ENCODE measurements at places on chromosomes 7 and 10.
A peak's percentile ranks its signal among the peaks of the same experiment; 100 is the strongest.

- DNase-seq, result no peak
These were observed 125.9 kb downstream of the JAZF1 start for GRCh38 chr7:28054531-28055160.

DNA sequence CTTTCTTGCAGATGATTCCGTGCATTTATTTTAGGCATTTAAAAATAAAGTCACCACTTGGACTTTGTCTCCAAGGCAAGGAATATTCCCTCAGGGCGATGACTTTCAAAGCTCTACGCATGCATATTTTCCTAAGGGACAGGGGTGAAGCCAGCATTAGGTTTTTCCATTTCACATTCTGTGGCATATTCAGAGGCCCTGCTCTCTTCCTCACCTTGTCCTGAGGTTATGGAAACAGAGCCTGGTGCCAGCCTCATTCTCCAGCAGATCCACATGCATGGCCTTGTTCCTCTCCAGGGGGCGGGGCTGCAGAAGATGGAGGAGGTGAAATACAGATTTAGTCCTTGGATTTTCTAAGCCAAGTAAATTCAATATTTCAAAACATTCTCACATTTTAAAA, 11.6 kb upstream of the LYZL1 start:
- DNase-seq, result no peak

DNA sequence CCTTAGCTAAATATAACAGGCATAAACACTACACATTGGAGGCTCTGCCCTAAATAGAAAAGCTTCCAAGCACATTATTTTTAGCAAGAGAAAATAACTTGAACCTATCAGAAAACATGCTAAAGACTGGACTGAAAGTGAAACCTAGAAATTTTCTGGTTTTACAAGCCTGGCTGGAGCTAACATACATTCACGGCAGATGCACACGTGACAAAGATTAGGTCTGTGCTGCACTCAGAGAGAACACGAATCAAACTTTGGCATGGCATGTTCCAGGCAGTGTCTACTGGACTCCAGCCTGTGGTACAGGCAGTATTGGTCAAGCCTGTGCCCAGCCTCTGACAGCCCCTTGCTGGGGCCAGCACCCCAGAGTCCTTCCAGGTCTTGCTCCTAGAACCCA, 94.1 kb upstream of the PCBD1 start:
- DNase-seq, result no peak

DNA sequence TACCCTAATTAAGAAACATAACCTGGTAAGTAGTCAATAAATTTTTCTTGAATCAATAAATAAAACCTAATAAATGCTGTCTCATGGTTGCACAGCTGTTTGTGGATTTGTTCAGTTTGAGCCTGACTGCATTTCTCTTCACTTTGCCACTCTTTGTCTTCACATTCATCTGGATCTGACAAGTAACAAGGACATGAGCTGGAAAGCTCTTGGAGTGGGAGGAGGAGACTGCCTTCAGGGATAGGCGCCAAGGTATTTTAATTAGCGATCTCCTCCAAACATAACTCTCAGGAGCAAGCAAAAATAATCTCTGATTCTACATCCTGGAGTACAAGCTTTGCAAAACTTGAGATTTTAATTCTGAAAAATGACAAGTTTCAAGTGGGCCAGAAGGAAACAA, 251.0 kb downstream of the BMPER start:
- DNase-seq, result no peak

- DNase-seq, result no peak
These were observed 661.8 kb upstream of the MBL2 start for GRCh38 chr10:53434413-53434812.

- DNase-seq, result no peak
These were observed 64.1 kb downstream of the P4HA1 start for GRCh38 chr10:73032536-73032935.

GRCh38 chr7:47664650-47665195, 82.8 kb upstream of the TNS3 start:
- no peak for DNase-seq

- DNase-seq, result no peak
These were observed 19.3 kb downstream of the AOC1 start for GRCh38 chr7:150871601-150872000.

- DNase-seq, result no peak
These were observed 59.8 kb upstream of the ANTXRL start for GRCh38 chr10:46226900-46227558.

GRCh38 chr10:51459476-51459875, 239.9 kb downstream of the CSTF2T start:
- DNase-seq, result no peak

DNA sequence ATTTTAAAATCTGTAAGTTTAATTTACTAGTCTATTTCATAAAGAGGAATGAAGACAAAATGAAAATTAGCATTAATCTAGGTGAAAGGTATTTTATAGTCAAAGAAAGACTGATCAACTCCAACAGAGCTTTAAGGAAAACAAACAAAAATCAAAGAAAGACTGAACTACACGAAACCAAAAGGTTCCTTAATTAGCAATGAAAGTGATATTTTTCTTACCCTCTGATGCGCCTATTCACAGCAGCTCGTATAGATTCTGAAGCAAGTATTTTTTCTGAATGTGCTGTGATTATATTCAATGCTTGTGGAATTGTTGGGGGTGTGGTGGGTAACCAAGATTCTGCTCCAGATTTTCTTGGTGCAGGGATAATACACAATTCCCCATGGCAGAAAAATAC, 11.8 kb downstream of the ECD start:
- no peak for DNase-seq

- no peak for DNase-seq
These were observed 159.8 kb downstream of the PIP4K2A start for GRCh38 chr10:22554461-22555182.

DNA sequence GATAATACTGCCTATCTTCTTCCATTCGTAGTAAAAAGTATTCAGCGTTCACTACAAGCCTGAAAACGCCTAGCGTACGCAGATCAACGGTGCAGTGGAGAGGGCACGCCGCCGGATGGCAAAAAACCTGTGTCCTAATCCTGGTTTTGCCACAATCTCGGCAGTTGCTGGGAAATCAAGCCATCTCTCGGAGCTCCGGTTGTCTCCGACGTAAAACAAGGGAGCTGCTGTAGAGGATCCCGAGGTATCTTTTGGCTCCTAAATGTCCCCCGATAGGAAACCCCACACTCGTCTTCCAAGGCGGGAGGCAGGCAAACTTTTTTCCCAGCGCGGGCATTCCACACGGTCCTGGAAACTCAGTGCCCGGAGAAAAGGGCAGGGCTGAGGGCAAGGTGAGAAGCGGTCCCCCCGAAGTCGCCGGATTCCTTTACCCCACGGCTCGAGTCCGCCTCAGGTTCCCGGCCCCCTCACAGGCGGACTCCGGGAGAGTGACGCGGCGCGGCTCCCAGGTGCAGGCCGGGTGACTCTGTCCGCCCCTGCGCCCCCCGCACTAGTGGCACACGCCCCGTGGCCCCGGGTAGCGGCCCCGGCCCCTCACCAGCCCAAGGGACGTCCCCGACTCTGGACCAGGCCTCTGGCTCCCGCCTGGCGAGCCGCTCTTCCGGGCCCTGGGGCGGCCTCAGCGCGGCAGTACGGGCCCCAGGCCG, 649 bp downstream of the IDE start:
- DNase-seq, result no peak

- DNase-seq, result peak; percentile 30
These were observed at the start of gene BNIP3 for GRCh38 chr10:131981429-131982184. TSS of gene BNIP3 (minus strand) at chr10:131981923. CDS start at chr10:131981806, 117 bp downstream.

- DNase-seq, result no peak
These were observed 5.6 kb downstream of the ABI1 start for GRCh38 chr10:26855186-26855585.

- DNase-seq, result no peak
These were observed 1225.5 kb upstream of the CELF2 start for GRCh38 chr10:9792181-9792580.

GRCh38 chr7:37467002-37467401, 18.3 kb upstream of the ELMO1 start:
- DNase-seq, result no peak

GRCh38 chr10:4663162-4663992, 162.6 kb upstream of the AKR1E2 start:
- DNase-seq, result no peak

DNA sequence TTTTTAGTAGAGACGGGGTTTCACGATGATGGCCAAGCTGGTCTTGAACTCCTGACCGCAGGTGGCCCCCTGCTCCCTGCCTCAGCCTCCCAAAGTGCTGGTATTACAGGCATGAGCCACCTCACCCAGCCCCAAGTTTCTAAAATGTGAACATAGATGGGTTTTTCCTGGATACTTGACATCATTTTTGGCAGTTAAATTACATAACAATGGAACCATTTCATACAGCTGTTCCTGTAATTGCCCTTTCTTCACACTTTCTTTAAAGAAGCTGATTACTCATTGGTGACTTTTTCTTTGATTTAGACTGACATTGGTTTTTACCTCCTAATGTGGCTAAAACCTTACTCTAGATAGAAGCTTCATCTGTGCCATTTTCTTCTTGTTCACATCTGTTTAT, 5.9 kb downstream of the ZKSCAN1 start:
- DNase-seq, result no peak

GRCh38 chr7:140557069-140557468, 77.8 kb upstream of the MKRN1 start:
- DNase-seq, result no peak

GRCh38 chr7:91566402-91566732, 302.1 kb downstream of the FZD1 start:
- DNase-seq, result no peak

DNA sequence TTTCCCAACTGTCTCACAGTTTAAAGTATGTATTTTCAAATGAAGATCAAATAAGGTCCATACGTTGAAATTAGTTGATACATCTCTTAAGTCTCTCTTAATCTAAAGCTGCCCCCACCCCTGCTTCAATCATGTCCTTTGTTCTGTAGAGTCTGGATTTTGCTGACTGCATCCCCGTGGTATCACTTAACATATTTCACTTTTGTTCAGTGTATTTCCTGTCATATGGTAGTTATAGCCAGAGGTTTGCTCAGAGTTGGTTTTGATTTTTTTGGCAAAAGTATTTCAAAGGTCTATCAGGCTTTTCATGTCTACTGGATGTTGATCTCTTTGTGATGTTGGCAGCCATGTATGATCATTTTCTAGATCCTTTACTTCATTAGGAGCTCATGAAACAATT, 54.4 kb upstream of the ARID5B start:
- no peak for DNase-seq

Measured in esophagus squamous epithelium (tissue), 5 donors.